ENCODE measurements at places on chromosomes 3 and 15.

GRCh38 chr15:79193549-79193948 is 89.0 kb upstream of the ANKRD34C start:
- no peak for DNase-seq

DNA sequence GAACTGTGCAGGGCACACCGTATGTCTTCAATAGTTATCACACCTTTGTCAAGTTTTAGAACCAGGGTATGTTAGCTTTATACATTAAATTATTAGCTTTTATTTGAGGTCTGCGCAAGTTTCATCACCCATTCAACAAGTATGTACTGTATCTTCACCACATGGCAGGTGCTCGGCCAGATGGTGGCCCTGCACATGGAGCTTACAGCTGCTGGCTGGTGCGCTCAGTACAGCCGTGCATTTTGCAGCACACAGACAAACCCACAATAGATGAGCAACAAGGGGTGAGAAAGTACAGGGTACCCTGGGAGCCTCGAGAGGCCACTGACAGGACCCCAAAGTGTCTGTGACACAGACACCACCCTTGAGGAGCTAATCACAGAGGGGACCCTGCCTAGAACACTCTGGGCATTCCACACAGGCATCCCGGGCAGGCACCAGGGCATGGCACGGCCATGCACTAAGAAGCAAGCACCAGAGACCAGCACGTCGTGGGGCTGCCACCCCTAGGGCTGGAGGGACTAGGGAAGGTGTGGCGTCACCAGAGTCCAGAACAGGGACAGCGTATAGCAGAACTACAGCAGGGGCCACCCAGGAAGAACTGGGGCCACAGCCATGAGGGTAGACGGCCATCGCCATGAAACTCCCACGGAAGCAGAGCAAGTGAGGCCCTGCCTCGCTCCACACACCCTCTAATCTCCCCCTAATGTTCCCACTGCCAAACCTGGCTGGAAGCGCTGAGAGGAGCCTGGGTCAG is 27.4 kb downstream of the ZXDC start:
- no peak for DNase-seq

- no peak for DNase-seq
Measured at GRCh38 chr15:98501632-98502031, 146.7 kb upstream of the IGF1R start.

DNA sequence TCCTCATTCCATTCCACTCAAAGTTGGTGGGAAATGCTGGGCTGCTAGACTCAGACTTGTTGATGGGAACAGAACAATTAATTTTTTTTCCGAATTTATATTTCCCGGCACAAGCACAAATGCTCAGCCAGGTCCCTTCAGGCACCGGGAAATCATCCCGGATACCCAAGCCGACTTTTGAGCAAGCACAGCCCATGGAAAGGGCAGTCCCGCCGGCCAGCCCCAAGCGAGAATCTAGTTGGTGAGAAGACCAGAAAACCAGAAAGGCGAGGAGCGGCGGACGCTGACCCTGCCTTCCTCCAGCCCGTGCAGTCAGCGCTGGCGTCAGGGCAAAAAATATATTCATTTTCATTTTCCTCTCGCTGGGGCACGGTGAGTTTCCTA is 763 bp upstream of the ZIC4 start:
- DNase-seq, result no peak

GRCh38 chr3:129585949-129586657 is 20.4 kb downstream of the PLXND1 start:
- no peak for DNase-seq

- DNase-seq, result no peak
Measured at GRCh38 chr3:161217496-161217895, 3.6 kb upstream of the NMD3 start.

GRCh38 chr3:106810300-106810875 is 566.9 kb upstream of the CCDC54 start:
- no peak for DNase-seq

- no peak for DNase-seq
Measured at GRCh38 chr3:187104933-187105332, 34.4 kb downstream of the RPL39L start.

DNA sequence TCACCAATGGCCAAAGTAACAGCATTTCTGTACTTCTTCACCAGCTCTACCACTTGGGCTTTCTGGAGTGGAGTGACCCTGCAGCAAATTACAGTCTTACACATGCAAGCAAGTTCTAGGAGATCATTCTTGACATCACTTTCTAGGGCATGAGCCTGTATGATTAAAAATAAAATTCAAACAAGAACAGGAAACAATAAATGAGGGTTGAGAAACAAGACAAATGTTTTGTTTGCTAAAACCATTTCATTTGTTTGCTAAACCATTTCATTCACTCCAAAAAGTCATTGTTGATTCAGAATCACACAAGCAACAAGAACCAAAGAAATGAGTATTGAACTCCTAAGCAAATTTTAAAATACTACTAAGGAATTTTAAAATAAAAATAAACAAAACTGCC is 220.9 kb downstream of the ATP8B4 start:
- DNase-seq, result no peak

DNA sequence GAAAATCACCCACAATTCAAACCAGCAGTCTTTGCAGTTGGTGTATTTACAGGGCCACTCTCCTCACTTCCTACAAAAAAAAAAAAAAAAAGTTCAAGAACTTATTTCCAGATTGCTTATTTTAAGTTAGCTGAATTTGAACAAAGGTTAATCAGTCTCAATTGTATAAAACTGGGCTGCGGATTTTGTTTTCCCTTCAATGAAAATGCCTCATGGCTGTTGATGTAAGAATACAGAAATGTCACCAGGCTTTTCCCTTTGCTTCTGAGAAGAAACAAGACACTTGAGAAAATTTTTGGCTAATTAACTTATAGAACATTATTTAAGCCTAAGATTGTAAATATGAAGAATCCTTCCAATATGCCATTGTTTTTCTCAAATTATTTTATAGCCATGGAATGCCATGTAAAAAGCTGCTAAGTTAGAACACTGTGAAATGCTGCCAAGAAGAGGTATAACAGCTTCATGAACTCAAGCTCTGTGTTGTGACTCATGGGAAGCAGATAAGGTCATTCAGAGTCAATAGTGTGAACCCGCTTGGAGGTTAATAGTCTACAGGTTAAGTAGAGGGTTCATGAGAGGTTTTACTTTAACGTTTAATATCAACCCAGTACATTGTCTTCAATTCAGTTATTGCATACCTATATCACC is 84.3 kb upstream of the ABI3BP start:
- DNase-seq, result no peak

- DNase-seq, result no peak
Measured at GRCh38 chr3:106337116-106337515, 468.3 kb upstream of the CBLB start.

DNA sequence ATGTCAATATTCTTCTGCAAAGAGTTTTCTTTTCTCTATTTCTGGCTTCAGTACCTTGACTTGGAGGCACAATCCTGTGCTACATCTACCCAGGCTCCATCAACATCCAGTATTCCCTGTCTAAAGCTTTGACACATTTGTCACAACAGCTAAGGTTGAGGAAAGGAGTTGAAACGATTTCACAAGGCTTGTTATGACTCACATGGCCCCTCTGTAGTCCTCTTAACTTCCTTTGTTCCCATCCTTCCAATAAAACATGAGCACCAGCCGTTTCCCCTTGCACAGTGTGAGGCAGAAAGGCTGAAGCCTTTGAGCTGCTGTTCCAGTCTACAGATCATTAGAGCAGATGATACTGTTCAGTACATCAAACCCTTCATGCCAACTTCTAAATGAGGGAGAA is 163.0 kb upstream of the TMCO5A start:
- no peak for DNase-seq

GRCh38 chr3:94596141-94596540 is 533.3 kb downstream of the NSUN3 start:
- DNase-seq, result no peak

GRCh38 chr3:35635926-35636683 is 3.2 kb upstream of the ARPP21 start:
- no peak for DNase-seq

GRCh38 chr3:49428752-49429080 is 408 bp downstream of the NICN1 start:
- DNase-seq, result no peak

DNA sequence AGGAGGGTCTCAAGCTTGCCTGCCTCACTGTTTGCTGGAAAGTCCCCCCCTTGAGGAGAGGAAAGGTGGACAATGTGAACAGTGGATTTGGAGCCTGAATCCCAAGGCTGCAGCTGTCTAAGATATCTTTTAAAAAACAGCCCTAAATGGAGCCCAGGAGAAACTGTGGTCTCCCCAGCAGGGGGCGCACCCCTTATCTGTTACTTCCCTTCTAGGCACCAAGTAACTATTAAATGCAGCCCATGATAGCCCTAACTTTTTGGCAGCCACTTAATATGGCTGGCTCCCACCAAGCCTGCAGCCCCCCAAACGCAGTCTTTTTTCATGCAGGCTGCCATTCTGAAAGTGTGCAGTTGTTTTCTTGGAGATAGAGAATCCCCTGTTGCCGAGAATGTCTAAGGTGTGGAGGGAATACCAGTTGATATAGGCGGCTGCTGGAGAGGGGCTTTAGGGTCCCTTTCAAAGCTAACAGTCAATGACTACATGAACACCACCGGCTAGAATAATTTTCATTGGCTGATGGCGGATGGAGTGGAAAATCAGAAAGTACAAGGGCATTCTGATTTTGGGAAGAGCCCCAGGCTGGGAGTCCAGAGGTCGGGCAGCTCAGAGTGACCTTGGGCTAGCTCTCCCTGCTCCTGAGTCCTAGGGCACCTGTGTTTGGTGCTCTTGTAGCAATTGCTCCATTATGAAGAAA is 1.3 kb downstream of the RHCG start:
- no peak for DNase-seq

DNA sequence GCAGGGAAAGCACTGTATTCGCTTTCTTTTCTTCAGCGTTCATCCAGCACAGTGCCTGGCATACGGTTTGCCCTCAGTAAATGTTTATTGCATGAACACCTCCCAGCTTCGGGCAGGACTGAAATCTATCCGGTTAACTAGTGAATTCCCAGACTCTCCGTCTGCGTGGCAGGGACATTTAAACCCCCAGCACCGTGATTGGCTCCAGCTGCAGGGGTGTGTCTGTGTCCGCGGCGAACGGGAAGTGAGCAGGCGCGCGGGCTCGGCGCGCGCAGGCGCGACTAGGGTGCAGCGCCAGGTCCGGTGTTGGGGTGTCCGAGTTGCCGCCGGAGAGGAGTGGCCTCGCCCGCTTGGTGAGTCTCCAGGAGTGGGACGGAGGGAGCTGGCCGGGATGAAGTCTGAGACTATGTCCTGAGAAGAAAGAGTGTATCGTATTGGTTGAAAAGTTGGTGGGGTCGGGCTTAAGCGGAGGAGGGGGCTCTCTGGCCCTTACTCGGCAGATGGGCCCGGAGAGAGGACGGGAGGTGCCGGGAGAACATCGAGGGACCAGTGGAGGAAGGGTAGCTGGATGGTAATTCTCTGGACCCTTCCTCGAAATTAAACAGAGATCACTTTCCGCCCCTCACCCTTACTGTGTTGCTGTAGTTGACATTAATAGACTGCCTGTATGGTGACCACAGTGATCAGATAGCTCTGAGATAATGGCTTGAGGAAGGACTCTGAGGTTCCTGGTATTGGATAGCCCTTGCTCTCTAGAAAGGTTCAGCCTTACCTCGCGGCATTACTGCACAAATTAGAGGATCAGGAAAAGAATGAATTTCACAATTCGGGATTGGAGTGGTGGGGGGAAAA is at the start of gene SNAP23:
SNAP23 (plus strand) TSS at position 274 of the 852 bp plus-strand sequence. CDS start 16,213 bp downstream, outside the sequence.
- peak; percentile 71 for DNase-seq

- DNase-seq, result peak; percentile 35
Measured at GRCh38 chr3:13235897-13236296, 162.7 kb upstream of the IQSEC1 start.

DNA sequence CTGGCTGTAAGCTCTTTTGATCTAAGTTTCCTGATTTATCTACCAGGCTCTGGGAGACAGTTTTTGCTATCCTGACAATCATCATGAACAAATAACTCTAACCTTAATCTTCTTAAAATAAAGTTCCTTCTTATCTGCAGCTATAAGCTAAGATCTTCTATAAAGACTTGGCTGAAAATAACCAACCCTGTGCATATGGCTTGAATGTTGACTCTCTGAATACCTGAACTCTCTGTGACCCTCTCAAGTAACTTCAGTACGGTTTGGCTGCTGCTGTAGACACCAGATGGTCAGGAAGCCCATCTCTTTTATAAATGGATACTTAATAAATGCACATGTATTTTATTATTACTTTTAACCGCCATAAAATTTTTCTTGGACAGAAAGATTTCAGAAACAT is 412.4 kb upstream of the CBLB start:
- no peak for DNase-seq

DNA sequence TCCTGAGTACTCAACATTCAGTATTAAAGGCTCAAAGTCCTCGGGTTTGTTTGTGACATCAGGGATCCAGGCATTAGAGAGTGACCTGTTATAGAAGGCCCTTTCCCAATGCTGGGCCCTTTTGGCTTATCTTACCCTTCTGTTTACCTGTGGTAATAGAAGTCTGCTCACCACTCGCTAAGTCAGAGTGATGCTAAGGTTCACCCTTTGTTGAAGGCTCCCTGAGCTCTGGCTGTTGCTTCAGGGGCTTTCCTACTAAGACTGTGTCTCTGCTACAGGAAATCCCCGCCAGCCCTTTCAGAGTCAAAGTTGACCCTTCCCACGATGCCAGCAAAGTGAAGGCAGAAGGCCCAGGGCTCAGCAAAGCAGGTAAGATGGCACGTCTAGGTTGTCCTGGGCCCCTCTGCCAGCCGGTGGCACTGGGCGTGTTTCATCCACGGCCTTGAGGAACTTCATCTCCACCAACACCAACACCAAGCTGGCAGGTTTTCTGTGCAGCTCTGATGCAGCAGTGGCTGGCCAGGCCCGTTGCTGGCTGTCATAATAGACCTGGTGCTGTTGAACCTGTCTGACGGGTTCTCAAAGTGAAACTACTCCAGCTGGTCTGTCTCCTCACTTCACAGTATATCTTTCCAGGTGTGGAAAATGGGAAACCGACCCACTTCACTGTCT is 99.1 kb downstream of the DNASE1L3 start:
- peak; percentile 76 for DNase-seq

- DNase-seq, result no peak
Measured at GRCh38 chr3:172324611-172325203, 123.5 kb downstream of the GHSR start.

DNA sequence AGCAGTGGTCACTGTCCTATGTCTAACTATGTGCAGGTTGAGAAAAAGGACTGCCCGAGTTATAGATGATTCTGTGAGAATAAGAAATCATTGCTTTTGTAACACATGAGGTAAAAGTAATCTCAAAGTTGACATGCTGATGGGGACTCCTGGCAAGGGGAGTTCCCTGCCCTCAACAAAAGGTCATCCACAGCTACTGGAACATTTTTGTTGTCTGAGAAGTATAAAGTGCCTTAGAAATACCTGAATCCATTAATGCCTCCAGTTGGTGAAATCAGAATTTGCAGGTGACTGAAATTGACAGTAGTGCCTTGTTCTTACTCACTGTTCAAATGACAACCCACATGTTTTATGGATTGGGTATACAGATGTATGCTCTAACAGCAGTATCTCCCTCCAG is 43.7 kb upstream of the RBM5 start:
- DNase-seq, result no peak

Data from NCI-H748 treated with DMSO at 0.1 percent for 48 hours (cell line).